D341Med (cell line): ENCODE measurements at places on chromosomes 12 and 14.
A peak's percentile ranks its signal among the peaks of the same experiment; 100 is the strongest.

GRCh38 chr12:98612696-98613334 is 19.3 kb downstream of the SLC25A3 start:
- no peak for DNase-seq

DNA sequence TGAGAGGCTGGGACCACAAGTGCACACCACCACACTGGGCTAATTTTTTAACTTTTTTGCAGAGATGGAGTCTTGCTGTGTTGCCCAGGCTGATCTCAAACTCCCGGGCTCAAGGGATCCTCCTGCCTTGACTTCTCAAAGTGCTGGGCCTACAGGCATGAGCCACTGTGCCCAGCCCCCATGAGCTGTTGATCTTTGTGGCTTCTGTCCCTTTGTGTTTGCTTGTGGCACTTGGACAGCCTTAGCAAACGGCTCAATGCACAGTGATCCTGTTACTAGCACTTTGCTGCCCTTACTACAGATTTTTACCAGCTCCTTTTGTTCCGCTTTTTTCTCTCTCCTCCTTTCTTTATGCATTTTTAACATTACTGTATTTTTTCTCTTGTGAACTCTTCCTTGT is 25.3 kb upstream of the EVL start:
- DNase-seq, result no peak

DNA sequence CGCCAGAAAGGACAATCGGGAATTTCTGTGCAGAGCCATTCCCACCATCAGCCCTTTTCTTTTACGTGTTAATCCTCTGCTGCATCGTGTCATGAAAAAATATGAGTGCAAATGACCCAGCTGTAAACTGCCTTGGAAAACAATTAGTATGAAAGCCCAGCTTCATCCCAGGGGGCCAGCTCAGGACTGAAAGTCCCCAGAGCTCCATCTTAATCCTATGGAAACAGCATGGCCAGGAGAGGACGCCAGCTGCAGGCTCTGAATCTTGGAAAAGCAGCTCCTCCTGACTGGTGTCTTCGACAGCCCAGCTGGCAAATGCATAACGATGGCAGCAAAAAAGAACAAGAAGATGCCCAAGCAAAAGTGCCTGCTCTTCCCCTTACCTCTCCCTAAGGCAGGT is 191.5 kb downstream of the NTF3 start:
- peak; percentile 88 for DNase-seq

DNA sequence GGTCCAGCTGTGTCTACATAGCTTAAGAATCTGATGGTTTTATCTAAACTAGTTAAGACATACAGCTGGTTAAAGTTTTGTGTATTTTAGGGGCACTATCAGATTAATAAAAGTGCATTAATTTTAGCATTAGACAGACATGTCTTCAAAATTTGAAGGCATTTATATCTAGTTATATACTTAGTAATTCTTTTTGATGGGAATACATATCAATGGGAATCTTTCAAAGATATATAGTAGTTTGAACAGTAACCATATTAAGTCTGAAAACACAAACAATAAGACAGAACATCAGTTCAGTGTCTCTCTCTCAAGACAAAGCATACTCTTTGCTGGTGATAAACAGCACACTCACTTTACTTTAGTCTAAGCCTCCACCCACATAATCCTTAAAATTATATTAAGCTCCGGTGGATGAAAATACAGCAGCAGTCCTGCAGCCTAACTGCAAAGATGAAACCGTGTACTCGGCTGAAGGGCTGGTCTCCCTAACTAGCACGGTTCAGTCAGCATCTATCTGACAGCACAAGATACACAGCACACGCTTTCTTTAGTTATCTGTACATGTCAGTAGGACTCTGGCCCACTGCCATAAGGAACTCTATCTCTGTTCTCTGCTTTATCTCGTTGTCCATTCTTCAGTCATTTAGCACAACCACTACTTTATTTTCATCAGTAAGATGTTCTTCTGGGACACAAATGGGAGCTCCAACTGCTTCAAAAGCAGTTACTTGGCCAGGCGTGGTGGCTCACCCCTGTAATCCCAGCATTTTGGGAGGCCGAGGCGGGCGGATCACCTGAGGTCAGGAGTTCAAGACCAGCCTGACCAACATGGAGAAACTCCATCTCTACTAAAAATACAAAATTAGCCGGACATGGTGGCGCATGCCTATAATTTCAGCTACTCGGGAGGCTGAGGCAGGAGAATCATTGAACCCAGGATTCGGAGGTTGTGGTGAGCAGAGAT is 80.5 kb downstream of the MED13L start:
- DNase-seq, result peak; percentile 55
